Astrocyte of the spinal cord (primary cell): ENCODE measurements at places on chromosomes 5 and 9.

DNA sequence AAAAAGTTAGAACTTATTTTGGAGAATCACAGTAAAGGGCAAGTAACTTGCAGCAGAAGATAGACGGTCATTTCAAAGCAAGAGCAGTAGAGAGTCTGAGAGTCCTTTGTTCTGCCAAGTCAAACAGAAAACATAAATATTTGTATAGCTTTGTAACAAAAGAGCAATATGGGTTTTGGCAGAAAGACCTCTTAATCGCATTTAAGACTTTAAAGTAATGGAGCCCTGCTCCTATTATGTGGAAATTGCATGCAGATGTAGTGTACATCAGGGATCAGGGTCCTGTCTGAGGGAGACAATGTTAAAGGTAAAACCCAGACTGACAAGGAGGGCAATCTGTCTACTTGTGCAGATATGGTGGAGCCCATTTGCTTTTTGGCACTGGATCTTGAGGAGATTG lies 87.2 kb downstream of the PGM5 start:
- no peak for DNase-seq

DNA sequence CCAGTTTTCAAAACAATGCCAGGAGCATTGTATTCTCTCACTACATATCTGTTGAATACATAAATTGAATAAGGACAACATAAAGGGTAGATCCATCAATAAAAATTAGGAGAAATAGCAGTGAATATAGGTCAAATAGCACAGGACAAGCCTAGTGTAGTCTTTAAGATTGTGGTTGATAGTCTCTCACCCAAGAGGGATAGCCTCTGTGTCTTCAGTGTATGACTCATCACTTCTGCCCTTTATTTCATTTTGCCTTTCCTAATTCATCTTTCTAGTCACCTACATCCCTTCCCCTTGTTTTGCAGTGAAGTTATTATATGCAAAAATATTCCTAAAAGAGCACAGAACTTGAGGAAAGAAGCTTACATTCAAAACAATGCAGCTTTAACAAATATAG lies 335.0 kb upstream of the TUSC1 start:
- no peak for DNase-seq

GRCh38 chr5:138538943-138539627 lies 4.0 kb downstream of the ETF1 start:
- DNase-seq, result no peak

DNA sequence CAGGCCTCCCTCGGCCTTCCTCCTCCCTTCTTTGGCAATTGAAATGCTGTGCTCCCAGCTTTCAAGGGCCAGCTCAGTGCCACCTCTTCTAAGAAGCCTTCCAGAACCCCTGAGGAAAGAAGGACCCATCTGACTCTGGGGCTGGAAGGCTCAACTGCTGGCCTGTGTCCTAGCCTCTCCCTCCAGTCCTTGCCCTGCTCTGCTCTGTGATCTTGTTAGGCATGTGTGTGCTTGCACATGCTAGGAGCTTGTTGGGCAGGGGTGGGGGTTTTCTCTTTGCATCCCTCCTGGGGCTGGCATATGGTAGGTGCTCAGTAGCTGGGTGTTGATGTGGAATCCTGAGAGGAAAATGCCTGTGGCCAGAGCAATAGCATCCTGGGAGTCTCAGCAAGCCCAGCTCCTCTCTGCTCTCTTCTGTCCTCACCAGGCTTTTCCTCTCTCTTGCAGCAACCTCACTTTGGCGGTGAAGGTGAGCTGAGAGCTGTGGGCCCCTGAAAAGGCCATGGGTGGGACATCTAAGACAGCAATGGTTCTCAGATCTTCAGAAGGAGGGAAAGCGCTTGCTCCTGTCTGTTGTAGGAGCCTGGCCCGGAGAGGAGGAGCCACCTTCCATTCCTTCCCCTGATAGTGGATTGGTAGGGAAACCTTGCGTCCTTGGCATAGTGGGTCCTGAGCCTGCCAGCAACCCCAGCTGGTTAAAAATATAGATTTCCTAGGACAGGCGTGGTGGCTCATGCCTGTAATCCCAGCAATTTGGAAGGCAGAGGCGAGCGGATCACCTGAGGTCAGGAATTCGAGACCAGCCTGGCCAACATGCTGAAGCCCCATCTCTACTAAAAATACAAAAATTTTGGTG lies 9.9 kb downstream of the DOLK start:
- no peak for DNase-seq

DNA sequence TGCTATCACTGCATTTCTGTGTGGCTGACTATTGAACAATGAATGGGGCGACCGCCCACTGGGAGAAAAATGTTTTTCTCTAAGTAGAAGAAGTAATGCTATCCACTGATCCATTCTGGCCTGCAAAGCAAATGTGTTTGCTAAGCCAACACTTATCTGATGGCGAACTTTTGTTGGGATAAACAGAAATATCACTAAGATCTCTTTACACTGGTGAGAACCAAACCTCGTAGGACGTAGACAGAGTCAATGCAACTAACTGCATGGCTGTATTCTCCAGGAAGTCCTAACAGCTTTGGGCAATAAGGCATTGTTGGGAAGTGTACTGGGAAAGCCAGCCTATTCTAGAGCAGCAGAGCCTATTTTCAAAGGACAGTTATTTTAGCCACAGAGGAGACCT lies 77.7 kb downstream of the ANKH start:
- DNase-seq, result no peak

- no peak for DNase-seq
Measured at GRCh38 chr9:126893079-126893478, 21.5 kb upstream of the RALGPS1 start.

DNA sequence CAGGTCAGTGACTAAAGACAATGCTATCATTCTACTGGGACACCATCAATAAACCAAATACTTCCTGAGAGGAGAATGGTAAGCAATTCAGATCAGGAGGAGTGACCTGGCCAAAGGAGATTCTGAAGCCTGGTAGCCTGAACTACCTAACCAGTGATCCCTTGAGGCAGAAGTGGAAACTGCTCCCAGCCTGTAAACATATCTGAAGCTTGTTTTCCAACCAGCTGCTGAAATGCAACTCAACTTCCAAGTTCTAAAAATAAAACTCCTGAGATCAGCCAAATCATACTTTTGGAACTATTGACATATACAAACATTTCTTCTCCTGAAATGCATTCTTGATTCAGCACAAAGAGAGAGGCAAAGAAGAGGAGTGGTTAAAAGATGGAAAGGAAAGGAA lies 204.1 kb downstream of the EBF1 start:
- DNase-seq, result no peak

DNA sequence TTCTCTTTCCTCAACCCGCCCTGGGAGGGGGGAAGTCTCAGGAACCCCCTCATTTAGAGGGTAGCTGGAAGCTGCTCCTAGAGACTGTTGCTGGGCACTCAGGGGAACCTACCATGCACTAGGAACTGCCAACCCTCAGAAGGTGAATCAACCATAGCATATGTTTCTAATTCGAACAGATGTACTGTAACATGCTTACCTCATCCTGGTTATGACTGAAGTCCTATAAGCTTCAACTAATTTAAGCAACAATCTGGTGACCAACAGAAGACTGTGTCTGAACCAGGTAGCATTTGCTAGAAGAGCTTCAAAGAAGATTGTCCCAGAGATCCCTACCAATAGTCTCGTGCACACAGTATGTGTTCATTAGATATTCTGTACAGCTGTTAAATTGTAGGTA lies 5.7 kb upstream of the PRDM6 start:
- DNase-seq, result no peak

DNA sequence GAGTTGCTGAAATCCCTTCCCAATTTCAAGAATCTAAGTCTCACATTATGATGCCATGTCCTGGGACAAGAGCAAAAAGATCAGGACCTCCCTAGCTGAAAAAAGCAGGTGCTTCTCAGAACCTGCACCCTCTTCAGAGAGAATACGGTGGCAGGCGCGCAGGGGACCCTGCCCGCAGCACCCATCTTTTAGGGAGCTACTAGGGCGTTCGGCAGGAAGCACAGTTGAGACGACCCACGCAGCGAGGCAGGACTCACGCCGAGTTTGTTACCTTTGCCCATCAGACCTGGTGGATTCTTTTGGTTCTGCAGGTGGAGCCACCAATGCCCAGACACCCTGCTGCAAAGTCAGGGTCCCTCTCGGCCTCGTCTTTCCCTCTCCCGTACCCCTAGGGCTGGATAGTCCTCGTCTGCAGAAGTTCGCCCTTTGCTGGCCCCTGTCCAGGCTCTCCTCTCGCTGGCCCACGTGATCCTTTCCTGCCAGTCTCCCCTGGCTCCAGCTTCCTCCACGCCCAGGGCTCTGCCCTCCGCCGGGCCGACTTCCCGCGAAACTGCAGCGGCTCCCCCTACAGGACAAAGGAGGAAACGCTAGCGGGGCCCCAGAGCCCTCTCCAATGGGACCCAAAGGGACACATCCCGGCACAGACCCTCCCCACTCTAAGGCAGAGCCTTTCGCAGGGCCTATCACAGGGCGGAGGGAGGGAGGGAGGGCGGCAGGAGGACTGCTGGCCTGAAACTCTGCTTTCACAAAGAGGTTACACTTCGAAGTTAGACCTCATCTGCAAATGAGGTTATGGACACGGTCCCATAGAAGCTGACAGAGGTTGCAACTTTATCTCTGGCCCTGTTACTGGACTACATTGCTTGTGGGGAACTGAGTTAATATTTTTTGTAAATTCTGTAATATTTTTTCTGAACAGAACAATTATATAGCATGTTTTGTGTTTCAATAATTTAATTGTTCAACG lies 28.8 kb downstream of the TMEM174 start:
- peak; percentile 57 for DNase-seq

- peak; percentile 89 for DNase-seq
Measured at GRCh38 chr5:72281764-72282499, 38.1 kb downstream of the MRPS27 start.

DNA sequence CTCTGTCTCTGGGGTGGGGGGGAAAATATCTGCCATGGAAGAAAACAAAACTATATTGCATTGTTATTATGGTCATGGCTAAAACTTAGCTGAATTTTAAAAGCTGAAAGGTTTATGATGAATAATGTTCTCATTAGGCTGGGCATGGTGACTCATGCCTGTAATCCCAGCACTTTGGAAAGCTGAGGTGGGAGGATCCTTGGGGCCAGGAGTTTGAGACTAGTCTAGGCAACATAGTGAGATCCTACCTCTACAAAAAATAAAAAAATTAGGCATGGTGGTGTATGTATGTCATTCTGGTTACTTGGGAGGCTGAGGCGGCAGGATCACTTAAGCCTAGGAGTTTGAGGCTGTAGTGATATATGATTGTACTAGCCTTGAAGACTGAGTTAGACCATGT lies 44.5 kb downstream of the IPO11 start:
- no peak for DNase-seq

DNA sequence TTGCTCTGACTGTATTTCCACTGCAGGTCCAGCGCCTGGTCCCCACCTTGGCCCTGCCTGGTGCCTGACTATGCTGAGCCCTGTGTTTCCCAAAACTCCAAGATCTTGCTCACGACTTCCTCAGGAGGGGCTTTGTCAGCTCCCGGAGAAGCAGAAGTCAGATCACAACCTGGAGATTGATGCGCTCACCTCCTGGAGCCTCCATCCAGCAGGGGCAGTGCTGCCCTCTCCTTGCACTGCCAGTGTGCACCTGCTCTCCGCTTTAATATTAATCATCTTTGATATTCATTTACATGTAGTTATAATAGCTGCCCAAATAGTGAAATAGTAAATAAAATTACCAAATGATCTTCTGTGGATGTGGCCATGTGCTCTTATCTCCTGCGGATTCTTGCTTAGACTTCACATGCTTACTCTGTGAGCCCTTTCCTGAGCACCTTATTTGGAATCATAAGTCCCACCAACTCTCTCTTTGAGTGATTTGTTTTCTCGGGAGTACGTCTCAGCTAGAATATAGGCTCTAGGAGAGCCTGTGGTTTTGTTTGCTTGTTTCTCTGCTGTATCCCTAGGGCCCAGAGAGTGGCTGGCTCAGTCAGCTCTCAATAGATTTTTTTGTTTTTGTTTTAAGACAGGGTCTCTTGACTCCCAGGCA lies 17.4 kb downstream of the MAML1 start:
- DNase-seq, result no peak

DNA sequence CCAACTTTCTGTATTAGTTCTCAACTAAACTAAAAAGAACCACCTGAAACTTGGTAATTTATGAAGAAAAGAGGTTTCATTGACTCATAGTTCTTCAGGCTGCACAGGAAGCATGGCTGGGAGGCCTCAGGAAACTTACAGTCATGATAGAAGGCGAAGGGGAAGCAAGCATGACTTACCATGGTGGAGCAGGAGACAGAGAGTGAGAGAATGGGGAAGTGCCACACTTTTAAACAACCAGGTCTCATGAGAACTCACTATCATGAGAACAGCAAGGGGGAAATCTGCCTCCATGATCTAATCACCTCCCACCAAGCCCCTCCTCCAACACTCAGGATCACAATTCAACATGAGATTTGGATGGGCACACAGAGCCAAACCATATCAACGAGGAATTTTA lies 123.5 kb downstream of the DEPDC1B start:
- no peak for DNase-seq

GRCh38 chr5:132464156-132464939 lies 26.2 kb downstream of the IRF1 start:
- no peak for DNase-seq

DNA sequence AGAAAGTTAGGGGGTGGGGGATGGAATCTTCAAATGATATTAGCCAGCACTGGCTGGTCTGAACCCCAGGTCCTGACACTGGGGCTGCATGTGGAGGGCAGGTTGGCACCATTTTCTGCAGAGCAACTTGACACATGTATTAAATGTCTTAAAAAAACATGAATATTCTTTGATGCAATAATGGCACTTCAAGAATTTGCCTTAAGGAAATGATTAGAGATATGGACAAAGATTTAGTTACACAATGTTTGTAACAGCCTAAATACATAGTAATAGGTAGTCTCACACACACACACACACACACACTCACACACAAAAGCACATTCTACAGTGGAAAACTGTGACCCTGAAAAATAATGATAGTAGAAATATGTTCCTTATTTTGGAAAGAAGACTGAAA lies 3.6 kb downstream of the SVEP1 start:
- no peak for DNase-seq

DNA sequence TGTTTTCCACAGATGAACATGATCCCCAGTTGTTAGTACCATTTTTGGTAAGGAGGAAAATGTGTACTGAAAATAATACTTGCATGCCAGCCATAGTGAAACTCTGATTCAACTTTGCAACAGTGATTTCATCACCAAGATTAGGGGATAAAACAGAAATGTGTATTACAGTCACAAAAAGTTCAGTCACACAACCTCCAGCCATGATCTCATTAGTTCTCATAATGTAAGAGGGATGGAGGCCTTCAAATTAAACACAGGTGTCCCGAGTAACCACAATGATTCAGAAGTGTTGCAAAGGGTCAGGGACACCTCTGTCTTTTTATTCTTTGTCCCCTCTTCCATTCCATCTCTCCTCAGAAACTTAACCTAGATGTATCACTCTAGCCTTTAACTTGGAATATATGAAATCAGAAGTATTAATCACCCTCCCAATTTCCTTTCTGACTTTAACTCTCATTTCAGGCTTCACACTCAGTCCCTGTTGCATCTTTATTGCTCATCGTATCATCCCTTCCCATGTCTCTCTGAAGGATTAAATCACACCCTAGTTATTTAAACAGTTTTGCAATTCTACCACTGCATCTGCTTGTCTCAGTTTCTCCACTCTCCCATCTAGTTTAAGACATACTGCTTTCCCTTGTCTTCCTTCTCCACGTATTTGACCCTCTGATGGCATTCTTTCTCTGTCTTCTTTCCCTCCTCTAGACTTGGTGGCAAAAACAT lies 291.2 kb downstream of the ADAMTS6 start:
- DNase-seq, result peak; percentile 96
